Inflammatory macrophage treated with lipopolysaccharide for 4 hours (primary cell): ENCODE measurements at places on chromosomes 1 and 21.

DNA sequence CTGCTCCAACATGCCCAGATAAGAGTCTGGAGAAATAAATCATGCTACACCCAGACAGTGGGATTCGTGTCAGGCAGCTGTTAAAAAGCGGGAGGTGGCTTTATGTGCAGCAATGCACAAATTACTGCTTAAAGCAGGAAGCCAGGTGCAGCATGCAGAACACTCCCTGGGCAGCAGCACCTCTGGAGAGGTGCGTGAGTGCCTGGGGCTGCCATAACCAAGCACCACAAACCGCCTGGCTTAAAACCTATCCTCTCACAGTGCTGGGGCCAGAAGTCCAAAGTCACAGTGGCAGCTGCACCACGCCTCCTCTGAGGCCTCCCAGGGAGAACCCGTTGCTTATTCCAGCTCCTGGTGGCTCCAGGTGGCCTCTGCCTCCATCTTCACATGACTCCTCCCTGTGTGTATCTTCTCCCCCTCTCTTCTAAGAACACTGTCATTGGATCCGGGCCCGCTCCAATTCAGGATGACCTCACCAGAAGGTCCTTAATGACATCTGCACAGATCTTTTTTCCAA is 115.6 kb downstream of the SIK1 start:
- DNase-seq, result no peak

DNA sequence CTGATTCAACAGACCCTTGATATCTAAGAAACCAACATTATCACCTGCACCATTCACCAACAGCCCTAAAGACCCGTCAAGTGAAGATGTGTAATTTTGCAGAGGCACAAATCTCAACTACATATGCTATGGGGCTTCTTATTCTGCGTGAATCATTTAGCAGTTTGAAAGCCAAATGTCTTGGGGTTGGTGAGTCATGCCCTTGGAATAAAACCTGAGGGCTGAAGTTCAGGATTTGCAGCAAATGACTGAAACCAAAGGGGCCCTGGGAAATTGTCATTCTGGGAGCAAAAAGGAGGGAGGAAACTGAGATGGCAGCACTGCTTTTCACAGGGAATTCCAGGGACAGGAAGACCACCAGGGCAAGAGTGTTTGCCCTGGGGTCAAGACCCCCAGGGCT is 79.2 kb upstream of the TNR start:
- DNase-seq, result no peak

GRCh38 chr1:109980324-109981003 is 4.1 kb upstream of the AHCYL1 start:
- DNase-seq, result no peak

- DNase-seq, result no peak
Observed at GRCh38 chr1:54180701-54181360, 19.0 kb downstream of the CYB5RL start.

DNA sequence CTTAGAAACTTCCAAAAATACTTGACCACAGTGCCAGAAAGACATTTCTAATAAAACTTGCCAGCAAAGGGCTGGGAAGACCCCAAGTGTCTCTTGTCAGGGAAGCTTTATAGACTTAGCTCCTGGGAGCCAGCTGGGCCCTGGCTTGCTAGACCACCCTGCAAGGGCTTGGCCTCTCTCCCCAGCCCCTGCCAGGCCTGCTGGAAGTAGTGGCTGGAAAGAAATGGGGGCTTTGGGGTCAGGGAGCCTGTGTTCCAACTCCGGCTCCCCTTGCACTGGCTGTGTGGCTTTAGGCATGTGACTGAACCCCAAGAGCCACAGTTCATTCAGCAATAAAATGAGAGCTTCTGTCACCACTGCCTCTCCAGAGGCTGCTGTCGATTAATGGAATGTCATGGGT is 31.1 kb downstream of the H3-3A start:
- no peak for DNase-seq

DNA sequence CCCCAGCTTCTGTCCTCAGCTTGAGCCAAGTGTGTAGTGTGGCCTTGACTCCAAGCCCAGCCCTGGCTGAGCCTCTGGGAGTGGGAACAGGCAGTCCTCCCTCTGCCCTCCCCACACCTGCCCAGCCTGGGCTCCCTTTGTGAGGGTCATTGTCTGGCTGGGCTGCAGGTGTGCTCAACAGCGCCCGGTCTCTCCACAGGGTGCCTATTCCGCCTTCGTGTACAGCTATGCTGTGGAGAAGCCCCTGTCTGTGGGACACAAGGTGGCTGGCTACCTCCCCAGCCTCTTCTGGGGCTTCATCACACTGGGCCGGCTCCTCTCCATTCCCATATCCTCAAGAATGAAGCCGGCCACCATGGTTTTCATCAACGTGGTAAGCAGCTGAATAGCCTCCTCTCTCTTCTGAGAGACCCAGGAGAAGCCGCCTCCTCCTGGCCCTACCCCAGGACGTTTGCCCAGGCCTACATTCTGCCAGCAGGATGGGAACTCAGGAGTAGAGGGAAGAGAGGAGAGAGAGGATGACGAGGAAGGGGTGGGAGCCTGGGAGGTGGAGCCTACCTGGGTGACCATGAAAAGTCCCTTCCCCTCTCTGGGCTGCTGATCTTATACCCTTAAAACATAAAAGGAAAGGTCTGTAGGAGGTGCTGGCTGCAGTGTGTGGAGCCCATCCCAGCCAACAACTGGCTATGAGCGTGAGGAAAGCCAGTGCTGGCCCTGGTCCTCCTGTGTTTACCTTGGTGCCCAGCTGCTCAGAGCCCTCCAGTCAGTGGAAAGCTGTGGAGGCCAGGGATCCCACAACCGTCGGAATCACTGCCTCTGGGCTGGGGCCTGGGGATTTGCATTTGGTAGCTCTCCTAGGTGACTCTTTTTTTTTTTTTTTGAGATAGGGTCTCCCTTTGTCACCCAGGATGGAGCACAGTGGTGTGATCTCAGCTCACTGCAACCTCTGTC is 45.7 kb downstream of the ELK4 start:
- DNase-seq, result no peak

- no peak for DNase-seq
Observed at GRCh38 chr1:194369622-194370021, 1183.2 kb upstream of the B3GALT2 start.

DNA sequence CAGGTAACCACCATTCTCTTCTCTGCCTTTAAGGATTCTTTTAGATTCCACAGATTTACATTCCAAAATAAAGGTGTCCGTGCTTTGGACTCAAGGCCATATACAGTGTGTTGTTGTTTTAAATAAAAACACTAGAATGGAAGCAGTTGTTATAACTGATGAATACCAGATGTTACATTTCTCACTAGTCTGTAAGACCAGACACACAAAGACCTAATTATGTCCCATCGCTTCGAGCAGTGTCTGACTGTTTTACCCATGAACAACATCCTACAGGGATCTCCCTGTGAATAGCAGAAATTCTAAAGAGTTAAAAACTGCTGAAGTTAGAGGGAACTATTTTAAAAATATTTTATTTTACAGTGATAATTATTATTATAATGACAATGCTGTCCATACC is 574.7 kb upstream of the ZP4 start:
- no peak for DNase-seq

- DNase-seq, result no peak
Observed at GRCh38 chr1:243346016-243346415, 90.2 kb downstream of the SDCCAG8 start.

- no peak for DNase-seq
Observed at GRCh38 chr21:33211732-33212131, 18.0 kb upstream of the IFNAR2 start.

DNA sequence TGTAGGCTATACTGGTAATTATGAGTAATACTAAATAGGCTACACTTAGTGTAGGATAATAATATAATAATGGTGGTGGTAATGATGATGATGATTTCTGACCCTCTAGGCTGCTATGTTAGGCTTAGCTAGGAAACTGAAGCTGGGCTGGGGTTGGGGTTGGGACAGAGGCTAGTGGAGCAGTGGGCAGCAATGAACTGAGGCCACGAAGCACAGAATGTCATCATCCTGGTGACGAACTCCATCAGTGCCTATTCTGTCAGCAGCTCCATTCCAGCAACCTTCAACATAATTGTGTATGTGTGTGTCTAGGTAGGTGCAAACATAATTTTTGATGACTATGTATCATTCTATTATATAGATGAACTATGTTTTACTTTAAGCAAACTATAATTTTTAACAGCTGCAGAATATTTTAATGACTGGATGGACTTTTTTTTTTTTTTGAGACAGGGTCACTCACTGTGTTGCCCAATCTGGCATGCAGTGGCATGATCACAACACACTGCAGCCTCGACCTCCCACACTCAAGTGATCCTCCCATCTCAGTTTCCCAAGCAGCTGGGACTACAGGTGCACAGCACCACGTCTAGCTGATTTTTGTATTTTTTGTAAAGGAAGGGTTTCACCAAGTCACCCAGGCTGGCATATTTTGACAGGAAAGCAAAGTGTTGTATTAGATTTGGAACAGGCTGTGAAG is 12.9 kb upstream of the CLIC4 start:
- peak; percentile 91 for DNase-seq

DNA sequence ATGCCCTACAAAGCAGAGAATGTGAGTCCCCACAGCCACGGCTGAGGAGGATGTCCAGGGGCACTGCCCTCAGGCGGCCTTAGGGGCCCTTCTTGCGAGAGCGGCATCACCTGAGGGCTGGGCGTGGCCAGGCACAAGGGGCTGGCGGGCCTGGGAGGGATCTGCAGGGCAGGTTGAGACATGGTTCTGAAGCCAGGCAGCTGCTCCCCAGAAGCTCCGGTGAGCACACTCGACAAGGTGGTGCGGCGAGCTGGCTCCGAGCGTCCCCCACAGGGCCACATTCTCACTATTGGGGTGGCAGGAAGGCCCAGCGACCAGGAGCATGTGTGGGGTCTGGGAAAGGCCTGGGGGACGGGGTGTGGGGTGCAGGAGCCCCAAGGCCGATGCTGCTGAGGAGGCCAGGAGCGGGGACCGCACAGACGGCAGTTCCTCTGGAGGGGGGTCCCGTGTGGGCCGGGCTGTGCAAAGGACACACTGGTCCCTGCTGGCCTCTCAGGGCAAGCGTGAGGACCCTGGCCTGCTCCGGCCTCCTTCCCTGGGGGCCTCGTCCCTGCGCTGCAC is 47.2 kb downstream of the MORN1 start:
- DNase-seq, result no peak

DNA sequence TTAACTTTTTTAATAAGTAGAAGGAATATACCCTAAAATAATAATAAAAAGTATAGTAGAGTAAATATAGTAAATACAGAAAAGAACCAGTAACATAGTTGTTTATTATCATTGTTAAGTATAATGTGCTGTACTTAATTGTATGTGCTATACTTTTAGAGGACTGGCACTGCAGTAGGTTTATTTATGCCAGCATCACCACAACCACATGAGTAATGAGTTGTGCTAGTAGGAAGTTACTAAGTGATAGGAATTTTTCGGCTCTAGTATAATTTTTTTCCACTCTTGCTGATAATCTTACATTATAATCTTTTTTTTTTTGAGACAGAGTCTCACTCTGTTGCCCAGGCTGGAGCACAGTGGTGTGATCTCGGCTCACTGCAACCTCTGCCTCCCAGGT is 71.6 kb downstream of the IVNS1ABP start:
- DNase-seq, result no peak

GRCh38 chr1:114756009-114756892 is 1.5 kb downstream of the CSDE1 start:
- peak; percentile 55 for DNase-seq

DNA sequence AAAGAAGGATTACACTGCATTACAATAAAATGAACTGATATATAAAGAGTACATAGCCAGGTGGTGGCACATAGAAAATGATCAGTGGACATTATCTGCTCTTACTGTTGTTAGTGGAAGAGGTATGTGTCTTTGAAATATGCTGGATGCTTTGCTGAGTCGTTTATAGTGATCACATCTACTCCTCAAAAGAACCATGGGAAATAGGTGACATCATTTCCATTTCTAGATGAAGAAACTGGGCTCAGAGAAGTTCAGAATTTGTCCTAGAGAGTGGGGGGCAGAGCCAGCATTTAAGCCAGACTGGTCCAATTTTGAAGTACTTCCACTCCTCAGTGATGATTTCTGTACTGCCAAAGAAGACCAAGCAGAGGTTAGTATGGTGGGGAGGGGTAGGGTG is 34.0 kb upstream of the BACH1 start:
- DNase-seq, result peak; percentile 38

- DNase-seq, result no peak
Observed at GRCh38 chr1:190168116-190168892, 309.4 kb downstream of the BRINP3 start.

DNA sequence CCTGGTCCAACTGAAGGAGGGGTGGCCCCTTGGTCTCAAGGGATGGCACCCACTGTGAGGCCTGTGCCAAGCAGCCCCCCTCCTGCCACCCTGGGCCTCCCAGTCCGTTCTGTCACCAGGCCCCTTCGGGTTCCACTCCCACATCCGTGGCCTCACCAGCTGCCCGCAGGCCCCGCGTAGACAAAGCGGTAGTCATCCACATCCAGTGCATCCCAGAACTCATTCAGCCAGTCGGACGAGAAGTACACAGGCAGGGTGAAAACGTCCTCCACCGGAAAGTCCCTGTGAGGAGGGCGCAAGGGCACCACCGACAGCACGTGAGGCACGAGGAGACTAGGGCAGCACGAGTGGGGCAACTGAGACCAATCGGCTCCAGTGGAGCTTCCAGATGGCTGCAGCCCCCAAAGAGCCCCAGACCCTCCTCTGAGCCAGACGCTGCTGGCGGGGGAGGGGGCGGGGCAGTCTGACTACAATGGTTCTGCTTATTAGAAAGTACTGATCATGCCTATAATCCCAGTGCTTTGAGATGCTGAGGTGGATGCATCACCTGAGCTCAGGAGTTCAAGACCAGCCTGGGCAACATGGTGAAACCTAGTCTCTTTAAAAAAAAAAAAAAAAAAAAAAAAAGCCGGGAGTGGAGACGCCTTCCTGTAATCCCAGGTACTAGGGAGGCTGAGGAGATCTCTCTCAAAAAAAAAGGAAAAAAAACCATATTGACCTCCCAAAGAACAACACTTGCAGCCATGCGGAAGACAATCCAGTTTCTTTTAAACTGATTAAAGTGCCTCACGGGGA is 1.2 kb downstream of the JMJD4 start:
- DNase-seq, result no peak

DNA sequence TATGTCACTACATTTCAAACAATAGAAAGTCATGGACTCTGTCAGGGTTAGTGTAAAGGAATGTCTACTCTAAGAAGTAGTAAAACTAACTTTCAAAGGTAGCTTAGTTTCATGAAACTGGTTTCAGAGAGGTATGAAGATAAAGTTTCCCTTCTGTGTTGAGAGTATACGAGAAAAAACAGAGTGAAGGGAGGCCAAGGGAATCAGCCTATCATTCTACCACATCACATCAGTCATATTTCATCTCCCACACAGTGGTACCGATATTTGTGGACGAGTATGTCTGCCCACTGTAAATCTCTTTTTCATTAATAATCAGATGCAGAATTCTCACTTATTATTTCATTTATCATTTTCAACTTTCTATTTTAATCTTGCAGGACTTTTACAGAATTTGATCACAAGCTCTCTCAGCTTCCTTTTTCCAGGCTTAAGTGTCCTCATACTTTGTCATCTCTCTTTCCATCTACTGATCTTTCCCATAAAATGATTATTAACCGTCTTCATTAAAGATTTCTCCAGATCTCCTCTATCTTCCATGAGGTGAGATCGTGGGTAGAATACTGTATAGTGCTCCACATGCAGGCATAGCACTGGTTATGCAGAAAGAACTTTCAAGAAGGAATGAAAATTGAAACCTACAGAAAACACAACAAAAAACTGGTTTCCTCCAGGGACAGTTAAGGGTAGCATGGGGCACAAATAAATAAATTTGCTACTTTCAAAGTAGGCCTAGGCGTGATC is 11.5 kb upstream of the IFI16 start:
- no peak for DNase-seq
